ENCODE measurements at places on chromosomes 4 and X.
A peak's percentile ranks its signal among the peaks of the same experiment; 100 is the strongest.

DNA sequence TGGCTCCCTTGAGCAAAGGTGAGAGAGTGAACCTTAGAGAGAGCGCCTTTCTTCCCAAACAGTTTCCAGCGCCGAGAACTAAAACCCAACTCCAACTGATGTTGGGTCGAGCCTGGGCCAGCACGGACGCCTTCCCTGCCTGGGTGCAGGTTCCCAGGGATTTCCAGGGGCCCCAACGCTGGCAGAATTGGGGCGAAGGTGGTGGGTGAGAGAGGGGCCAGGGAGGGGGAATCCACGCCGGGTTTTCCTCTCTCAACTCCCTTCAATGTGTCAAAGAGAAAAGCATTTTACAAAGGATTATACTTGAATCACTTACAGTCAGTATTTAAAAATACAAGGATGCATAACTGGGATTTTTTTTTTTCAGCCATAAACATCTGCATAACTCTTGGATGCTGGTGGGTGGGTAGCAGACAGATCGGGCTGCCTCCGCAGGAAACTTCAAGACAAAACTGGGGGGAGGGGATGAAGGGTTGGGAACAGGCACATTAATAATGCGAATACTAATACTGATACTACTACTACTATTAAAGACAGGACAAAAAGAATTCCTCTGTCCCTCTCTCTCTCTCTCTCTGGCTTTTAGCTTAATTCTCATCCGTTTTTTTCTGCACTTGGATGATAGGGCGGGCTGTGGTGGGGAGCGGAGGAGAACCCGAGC, 1.3 kb upstream of the ARX start:
- no peaks in the 10 kb centered on the region for H3K27me3 ChIP-seq
- H3K4me1 ChIP-seq: peaks cover 14% of the 10 kb centered on the region
- no peak overlapping the region for H3K27ac ChIP-seq
- H3K36me3 ChIP-seq: no peaks in the 10 kb centered on the region

GRCh38 chr4:156974264-156974663, 2.7 kb upstream of the PDGFC start:
- peaks cover 7% of the 10 kb centered on the region for H3K4me1 ChIP-seq
- H3K27ac ChIP-seq: no peak overlapping the region

DNA sequence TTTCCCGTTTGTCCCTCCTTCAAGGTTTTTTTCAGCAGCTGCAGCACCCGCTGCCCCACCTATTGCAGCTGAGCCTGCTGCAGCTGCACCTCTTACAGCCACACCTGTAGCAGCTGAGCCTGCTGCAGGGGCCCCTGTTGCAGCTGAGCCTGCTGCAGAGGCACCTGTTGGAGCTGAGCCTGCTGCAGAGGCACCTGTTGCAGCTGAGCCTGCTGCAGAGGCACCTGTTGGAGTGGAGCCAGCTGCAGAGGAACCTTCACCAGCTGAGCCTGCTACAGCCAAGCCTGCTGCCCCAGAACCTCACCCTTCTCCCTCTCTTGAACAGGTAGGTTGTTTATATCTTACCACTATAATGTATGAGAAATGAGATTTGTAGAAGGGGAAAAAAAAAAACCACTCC, 4.5 kb downstream of the PRR27 start:
- no peaks in the 10 kb centered on the region for H3K36me3 ChIP-seq
- H3K4me1 ChIP-seq: no peaks in the 10 kb centered on the region
- H3K4me3 ChIP-seq: no peak overlapping the region
- no peak overlapping the region for H3K27ac ChIP-seq
- no peak for DNase-seq
- H3K27me3 ChIP-seq: no peaks in the 10 kb centered on the region

GRCh38 chrX:23901805-23902204, 5.9 kb downstream of the APOO start:
- no peaks in the 10 kb centered on the region for H3K36me3 ChIP-seq
- DNase-seq: peak; percentile 6
- no peak overlapping the region for H3K4me3 ChIP-seq
- peaks cover 8% of the 10 kb centered on the region for H3K4me1 ChIP-seq
- H3K27me3 ChIP-seq: no peaks in the 10 kb centered on the region
- peak overlapping the region; percentile 71 for H3K27ac ChIP-seq
